ENCODE measurements at places on chromosomes 7 and 10.

DNA sequence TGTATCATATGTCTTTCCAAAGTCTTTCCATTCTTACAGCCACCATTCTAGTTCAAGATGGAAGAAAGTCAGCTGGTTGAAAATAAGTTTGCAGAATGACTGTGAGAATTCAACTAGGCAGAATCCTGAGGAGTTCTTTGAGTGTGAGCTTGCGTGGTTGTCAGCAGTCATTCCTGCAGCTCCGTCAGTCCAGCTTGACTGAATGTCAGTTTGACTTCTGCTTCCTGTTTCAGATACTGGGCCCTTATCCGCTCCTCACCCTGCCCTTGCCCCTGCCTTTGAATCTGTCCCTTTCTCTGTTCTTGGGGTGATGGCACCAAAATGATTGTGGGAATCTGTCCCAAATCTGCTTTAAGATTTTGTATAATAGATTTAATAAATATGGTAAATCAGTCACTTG lies 27.8 kb downstream of the SLC26A5 start:
- no peak for DNase-seq

- peak; percentile 24 for DNase-seq
Measured at GRCh38 chr10:73263693-73264347, 11.4 kb upstream of the MRPS16 start.

GRCh38 chr7:143485094-143485493 lies 7.4 kb downstream of the TAS2R41 start:
- no peak for DNase-seq

DNA sequence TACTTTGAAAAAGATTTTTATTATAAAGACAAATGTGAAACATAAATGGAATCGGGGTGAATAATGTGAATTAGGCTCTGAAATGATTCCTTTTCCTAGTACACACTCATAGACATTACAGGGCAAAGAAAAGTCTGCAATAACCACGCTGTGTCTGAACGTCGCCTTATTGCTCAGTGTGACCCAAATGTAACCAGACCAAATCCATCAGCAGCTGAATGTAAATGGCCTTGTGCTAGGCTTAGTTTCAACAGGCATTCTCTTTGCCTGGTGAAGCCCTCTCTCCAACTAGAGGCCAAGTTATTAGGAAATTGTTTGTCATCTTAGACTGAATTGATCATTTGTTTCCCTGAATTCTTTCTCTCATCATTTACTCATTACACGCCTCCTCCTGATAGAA lies 225.5 kb downstream of the CHCHD3 start:
- DNase-seq = no peak

- no peak for DNase-seq
Measured at GRCh38 chr10:74651565-74651964, 174.8 kb upstream of the KAT6B start.

DNA sequence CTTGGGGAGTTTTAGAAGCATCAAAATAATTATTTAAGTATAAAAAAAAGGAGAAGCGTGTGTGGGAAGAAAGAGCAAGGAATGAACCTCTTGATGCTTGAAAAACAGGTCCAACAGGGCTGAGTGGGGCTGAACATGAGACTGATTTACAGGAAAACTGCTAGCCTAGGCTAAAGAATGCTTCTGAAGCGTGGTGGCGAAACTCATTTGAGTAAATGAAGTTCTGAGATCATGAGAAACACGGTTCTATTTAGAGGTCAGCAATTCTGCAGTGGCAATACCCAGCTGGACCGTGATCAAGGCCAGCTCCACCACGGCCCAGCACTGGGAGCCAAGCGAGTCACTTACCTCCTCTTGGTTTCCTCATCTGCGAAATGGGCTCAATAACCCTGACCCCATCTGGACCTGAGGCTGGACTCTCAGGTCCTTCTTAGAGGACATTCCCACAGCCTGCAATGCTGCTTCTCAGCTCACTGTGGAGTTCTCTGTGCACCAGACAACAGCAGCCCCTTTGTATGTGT lies 140.1 kb upstream of the ADAM12 start:
- DNase-seq = no peak

DNA sequence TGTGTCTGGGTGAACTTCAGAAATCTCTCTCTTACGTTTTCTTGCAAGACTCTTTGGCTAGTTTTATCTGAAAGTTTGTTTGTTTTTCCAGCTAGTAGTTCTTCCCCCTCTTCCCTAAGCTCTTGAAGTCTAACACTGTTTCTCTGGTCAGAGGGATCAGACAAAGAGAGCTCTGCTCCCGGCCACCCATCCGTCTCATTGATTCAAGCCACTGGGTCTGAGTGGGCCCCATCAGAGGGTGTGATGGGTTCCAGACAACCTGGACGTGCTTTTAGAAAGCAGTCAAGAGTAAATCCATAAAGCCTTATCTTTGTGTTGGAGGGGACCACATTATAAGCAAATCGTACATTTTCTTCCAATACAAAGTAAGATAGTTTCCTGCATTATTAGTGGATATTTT lies 242.6 kb upstream of the C7orf33 start:
- DNase-seq = no peak

GRCh38 chr10:86363833-86364490 lies 2.6 kb downstream of the GRID1 start:
- no peak for DNase-seq

DNA sequence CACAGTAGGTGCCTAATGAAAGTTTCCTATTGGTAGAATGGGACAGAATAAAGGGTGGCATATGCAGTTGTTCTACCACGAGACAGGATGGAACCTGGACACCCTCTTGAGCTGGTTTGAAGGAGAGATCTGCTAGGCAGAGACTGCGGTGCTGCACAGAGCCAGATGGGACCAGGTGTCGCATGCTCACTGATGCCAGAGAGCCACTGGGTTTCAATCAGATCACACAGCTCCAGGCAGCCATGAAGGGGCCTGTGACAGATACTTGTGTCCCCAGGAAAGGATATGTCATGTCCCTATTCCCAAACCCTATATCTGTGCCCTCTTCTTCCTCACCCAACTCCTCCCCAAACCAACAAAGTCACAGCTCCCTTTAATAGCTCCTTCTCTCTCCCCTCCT lies 235.7 kb downstream of the PRPF18 start:
- no peak for DNase-seq

GRCh38 chr10:59536167-59537014 lies 173.3 kb downstream of the SLC16A9 start:
- no peak for DNase-seq

DNA sequence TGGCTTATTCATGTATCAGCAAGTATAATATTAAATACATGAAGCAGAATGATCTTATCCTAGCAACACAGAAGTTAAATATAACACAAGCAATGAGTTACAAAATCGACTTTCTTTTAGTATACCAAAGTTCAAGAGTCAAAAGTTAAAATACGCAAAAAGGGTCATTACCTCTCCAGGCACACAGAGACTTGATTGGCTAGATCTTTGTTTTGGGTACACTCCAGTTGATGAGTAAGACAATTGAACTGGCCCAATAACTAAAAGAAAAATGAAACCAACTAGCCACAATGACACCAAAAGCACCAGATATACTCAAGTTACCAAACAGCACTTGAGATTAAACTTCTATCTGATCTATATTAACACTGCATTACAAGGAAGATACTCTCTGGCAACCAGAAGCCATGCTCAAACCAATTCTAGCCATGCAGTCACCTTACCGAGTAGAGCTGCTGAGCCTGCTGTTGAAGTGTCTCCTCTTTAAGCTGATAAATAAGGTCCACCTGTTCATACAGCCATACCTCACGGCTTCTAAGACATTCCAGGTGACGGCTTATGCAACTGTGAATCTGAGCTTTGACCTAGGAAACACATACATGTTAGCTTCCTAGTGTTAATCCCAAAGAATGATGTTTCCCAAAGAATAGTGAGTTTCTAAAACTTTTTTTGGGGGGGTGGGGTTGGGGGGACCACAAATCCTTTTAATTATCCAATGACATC lies 15.6 kb downstream of the NCOA4 start:
- no peak for DNase-seq

DNA sequence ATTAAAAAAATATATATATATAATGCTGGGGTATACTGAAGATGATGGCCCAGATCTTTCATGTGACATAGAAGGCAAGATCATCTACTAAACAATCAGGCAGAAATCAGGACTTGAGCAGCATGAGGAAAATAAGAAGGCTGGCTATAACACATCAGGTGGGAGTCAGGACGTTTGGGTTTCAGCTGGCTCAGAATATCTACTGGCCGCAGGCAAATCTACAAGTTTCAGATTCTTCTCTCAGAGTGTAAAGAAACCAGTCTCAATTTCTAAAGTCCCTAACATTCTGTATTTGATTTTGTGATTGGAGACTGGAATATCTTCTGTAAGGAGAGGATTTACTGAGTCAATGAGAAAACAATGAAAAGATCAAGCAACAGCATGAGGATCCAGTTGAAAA lies 37.7 kb upstream of the FAM3C start:
- DNase-seq = no peak
